Hematopoietic multipotent progenitor cell treated with erythropoietin and hydrocortisone succinate and interleukin-3 and kit ligand, for 15 days (in vitro differentiated cells): ENCODE measurements at places on chromosomes 2 and 18.

GRCh38 chr2:88959480-88960204, 268.2 kb downstream of the RPIA start:
- DNase-seq, result no peak

DNA sequence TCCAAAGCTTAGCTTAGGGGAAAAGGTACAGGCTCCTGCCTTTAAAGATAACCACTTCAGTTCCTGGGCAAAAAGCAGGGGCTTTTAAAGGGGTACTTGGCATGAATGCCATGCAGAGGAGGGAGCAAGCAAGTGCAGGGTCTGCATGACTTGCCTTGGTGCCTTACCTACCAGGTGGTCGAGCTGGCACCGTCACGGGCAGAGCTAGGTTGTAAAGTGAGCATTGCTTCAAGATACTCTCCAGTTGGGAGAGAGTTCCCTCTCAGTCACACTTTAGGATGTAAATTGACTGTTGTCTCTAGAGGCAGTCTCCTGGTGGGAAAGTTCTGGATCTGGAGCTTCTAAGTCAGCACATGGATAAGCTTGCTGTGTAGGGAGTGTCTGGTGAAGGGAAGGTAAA, 58.6 kb upstream of the MCFD2 start:
- no peak for DNase-seq

DNA sequence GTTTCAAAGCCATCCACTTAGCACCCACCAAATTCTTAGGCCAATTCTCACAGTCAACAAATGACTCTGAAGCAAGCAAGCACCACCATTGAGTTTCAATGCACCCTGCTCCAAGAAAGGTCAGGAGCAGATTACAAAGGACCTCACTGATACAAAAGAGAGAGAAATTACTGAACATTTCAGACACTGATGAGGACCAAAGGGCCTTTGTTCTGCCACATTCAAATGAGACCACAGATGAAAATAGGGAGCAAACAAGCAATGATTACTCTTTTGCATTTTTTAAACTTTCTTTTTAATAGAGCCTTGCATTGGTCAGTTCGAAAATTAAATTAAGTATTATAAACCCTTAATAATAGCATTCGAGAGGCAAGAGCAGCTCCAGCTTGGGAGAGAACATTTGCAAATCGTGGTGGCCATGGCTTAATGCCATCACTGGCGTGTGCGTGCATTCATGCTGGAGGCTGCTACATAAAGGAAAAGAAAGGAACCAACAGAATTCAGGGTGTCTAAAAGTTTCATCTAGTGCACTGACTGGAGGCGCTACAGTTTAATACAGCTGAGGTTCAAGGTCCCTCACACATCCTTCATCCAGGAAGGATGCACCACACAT, 87.5 kb downstream of the KLF7 start:
- no peak for DNase-seq

DNA sequence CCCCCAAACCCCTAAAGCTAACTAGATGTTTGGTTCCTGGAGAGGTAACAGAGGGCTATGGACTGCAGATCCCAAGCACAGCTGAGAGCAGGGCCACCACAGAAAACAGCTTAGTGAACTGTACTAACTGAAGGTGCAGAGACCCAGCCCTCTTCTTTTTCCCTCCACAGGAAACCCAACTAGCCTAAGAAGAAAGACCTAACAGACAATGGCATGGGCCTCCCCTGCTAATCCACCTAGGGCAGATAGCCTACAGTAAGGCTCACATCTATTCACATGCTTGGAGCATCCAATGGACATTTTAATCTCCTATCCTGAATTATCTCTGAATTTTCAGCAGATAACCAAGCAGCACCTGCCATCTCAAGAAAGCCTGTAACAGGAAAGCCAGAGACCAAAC, 8.8 kb upstream of the FECH start:
- DNase-seq, result no peak

DNA sequence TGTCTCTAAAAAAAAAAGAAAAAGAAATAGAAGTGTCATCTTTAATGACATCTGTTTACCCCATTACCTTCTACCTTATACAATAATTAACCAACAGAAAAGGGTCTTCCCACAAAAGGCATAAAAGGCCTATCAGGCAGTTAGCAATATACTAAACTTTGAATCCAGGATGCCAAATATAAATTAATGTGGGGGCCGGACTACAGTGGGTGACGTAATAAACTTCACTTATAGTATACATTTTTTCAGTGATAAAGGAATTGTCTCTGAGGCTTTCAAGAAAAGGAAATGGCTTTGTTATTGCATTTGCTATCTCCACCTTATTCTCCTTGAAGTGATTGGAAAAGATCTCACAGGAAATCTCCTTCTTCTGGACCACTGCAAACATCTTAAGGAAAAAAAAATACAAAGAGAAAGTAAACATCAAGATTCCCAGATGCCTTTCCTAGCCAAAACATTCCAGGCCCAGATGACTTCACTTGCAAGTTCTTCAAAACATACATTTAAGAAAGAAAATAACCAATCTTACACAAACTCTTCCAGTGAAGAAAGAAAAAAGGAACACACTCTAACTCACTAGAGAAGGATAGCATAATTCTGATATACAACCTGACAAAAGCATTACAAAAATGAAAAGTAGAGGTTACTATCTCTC, 126.2 kb upstream of the CAB39 start:
- DNase-seq, result no peak

- DNase-seq, result no peak
Measured at GRCh38 chr2:184004289-184004947, 593.9 kb upstream of the ZNF804A start.

- no peak for DNase-seq
Measured at GRCh38 chr2:157476953-157477709, 33.2 kb upstream of the CYTIP start.
